ENCODE measurements at places on chromosomes 12 and 14. TPM values are rescaled to one million over a fixed set of nuclear protein-coding genes. Genes with fewer than 3 reads are reported as not detected.

The SLC17A8 gene
- not detected for total RNA-seq

DNA sequence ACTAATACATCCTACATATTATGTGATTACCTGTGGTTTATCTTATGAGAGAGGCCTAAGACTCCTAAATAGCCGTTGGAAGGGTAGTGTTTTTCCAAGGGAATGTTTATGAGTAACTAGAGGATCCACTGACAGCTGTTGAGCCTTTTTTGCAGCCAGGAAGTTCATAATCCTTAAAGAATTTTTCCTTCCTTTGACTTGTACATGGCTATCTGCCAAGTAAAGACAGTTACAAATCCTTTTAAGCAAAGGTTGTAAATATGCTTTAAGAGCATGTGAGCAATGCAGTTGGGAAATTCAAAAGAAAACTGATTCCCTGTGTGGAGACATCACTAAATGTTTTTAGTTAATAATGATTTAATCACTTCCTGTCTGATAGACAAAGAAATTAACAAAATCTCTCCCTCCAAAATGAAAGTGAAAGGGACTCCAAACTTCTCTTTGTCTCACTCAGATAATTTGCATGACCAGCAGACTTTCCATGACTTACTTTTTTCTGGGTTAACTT, 333.8 kb downstream of the PDZRN4 start:
- DNase-seq = peak; percentile 91

GRCh38 chr14:72495668-72496067, 398.2 kb downstream of the DPF3 start:
- DNase-seq = no peak

The NR1H4 gene
- total RNA-seq = 0.34 TPM

GRCh38 chr12:121933522-121934308, 15.3 kb downstream of the CFAP251 start:
- no peak for DNase-seq

The PTPRQ gene
- total RNA-seq = under 0.01 TPM

- DNase-seq = peak; percentile 4
Measured at GRCh38 chr14:88129306-88130056, 124.5 kb downstream of the GPR65 start.
